A549 treated with ZK216348 at 1 μM for 4 hours (cell line): ENCODE measurements at places on chromosomes 6 and 20. TPM values are rescaled to one million over a fixed set of nuclear protein-coding genes. Genes with fewer than 3 reads are reported as not detected.

Gene PGK2
- not detected in 5 replicates for total RNA-seq

Gene AKAP7
- 1.2 to 3.5 TPM (median 3.1 TPM) in 5 replicates for total RNA-seq

Gene EDN3
- 1.3 to 1.8 TPM (median 1.7 TPM) in 5 replicates for total RNA-seq

Gene GRM1
- total RNA-seq, result 0.02 to 0.11 TPM in 2 of 5 replicates, not detected in the others

Gene TMEM151B
- total RNA-seq, result 0.02 to 0.13 TPM (median 0.05 TPM) in 4 of 5 replicates, not detected in the other

Gene SLC22A16
- not detected in 5 replicates for total RNA-seq

Gene TBXT
- total RNA-seq, result not detected in 5 replicates

Gene BPI
- total RNA-seq, result not detected in 5 replicates

Gene MUC22
- total RNA-seq, result 0.02 TPM in 1 of 5 replicates, not detected in the others

Gene RPS10
- total RNA-seq, result 1,927 to 2,352 TPM (median 2,044 TPM) in 5 replicates

Gene MATN4
- total RNA-seq, result 0.13 to 0.19 TPM in 2 of 5 replicates, not detected in the others

Gene ENPP1
- 0.94 to 1.9 TPM (median 1.5 TPM) in 5 replicates for total RNA-seq
